ENCODE measurements at places on chromosomes 13 and 19.

- no peak for DNase-seq
Observed at GRCh38 chr13:111213964-111214726, 99.0 kb downstream of the ARHGEF7 start.

GRCh38 chr19:6610934-6611852 is 20.2 kb upstream of the CD70 start:
- DNase-seq, result no peak

DNA sequence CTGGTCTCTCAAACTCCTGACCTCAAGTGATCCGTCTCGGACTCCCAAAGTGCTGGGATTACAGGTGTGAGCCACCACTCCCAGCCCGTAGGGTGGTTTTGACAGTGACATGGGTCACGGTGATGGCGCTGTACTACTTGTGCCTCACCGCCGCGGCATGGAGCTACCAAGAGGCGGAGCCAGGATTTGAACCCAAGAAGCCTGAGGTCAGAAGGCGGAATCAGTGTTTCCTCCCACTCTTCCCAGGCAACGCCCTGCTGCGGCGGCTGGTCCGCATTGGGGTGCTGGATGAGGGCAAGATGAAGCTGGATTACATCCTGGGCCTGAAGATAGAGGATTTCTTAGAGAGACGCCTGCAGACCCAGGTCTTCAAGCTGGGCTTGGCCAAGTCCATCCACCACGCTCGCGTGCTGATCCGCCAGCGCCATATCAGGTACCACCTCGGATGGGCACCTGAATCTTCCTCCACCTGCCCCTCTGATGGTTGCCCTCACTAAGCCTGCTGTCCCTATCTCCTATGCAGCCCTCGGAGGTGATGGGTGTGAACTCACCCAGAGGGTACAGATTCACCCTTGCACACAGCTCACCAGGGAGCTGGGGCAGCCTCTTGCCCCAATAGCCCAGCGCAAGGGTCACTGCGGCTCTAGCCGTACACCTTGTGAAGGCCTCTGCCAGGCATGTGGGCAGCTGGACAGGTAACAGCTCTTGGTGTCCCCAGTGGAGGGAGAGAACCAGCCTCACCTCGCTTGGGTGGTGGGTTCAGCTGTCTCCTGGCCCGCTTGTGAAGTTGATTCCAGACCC is 5.6 kb downstream of the RPS9 start:
- no peak for DNase-seq

GRCh38 chr13:66322193-66322740 is 907.9 kb downstream of the PCDH9 start:
- no peak for DNase-seq

GRCh38 chr13:40922437-40923040 is 96.6 kb downstream of the ELF1 start:
- DNase-seq, result no peak

DNA sequence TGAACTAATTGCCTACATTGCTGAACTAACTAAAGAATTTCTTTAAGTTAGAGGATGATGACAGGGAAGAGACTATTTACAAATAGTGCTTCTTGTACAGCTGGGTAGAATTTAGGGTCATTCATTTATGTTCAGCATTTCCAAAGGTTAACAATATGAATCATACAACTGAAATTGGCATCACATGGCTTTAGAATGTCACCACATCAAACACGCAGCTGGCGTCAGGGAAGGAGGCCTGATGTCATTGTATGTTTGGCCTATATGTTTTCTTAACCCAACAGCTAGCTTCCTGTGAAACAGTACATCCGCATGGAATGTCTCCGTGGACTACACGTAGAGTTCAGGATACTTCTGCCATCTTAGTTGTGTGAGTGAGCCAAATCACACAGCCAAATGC is 99.0 kb upstream of the TNFSF11 start:
- DNase-seq, result no peak

DNA sequence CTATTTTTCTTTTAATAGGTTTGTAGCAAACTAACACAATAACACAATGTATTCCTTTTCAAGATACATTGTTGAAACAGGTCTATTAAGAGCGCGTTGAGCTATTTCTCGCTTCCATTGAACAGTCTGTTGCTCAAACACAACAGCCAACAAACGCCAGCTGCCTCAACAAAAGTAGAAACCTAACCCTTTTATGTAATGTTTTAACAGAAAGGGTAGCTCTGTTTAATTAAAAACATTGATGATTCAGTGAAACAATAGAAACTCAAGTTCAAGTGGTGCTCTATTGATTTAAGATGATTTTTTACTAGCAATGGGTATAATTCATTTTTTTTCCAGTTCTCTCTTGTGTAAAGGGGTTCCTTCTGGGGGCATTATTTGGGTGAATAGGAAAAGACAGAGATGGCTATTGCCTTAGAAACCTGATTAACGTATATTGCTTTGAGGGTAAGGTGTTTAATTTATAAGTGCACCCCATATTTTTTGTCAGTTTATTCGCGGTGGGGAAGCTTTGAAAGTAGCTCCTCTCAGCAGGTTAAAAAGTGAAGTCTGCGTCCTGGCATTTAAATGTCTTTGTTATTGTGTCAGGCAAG is 14.9 kb downstream of the ZIC2 start:
- no peak for DNase-seq

- DNase-seq, result no peak
Observed at GRCh38 chr19:16088351-16089009, 12.2 kb downstream of the TPM4 start.

GRCh38 chr13:113952983-113953520 is 20.8 kb downstream of the C13orf46 start:
- no peak for DNase-seq

- no peak for DNase-seq
Observed at GRCh38 chr13:106143930-106144709, 391.3 kb downstream of the EFNB2 start.

- DNase-seq, result no peak
Observed at GRCh38 chr13:71320452-71320851, 546.6 kb downstream of the DACH1 start.
